SIG-M5 (cell line): ENCODE measurements at places on chromosomes 11 and 22.

DNA sequence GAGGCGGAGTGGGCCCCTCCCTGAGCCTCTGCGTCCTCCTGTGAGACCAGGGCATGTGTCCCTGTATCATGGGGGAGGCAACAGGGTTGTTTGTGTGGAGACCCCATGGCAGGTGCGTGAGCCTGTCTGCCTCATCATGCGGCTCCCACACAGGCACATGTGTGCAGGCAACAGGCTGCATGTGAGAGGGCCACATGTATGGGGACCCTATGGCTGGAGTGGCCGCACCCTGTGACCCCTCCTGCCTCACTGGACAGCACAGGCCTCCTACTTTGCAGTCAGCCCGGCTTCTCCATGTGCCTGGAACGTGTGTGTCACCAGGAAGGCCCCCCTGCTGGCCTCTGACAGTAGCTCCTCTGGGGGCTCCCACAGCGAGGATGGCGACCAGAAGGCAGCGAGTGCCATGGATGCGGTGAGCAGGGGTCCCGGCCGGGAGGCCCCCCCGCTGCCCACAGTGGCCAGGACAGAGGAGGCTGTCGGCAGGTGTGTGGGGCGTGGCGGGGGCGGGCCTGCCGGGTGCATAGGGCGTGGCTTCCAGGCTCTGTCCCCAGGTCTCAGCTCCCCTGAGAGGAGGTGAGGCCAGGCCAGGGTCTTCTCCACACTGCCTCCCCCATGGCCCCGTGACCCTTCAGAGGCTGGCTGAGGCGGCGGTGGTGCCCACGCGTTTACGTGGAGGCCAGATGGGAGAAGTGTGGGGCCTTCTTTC lies 34.1 kb downstream of the SBF1 start:
- no peak for DNase-seq

DNA sequence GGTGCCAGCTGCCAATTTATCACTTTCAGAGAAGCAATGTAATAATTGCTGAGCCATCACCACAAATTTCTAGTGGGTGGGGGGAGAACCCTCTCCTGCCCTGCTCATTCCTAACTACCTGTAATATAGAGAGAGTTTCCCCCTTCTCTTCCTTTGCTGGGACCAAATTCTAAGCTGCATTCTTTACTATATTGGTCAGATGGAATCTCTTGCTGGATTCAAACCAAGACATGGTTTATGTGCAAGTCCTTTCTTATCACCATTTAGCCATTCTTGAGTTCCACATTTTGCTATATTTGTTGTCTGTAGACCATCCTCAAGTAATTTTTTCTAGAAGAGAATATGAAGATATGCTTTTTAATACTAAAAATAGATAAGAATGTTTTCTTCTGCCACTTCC lies 452.1 kb downstream of the MN1 start:
- no peak for DNase-seq

DNA sequence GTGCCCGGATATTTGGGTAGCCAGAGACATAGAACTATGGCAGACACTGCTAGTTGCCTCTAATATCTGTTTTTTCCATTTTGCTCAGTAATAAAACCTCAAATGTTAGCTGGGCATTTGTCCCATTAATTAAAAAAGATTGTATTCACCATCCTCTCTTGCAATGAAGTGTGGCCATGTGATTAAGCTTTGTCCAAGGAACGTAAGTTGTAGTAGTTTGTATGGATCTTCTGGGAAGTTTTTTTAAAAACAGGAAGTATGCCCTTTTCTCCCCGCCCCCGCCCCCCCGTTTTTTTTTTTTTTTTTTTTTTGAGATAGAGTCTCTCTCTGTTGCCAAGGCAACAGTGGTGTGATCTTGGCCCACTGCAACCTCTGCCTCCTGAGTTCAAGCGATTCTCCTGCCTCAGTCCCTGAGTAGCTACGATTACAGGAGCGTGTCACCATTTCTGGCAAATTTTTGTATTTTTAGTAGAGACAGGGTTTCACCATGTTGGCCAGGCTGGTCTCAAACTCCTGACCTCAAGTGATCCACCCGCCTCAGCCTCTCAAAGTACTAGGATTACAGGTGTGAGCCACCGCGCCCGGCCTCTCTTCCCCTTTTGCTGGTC lies 1.7 kb upstream of the TMEM135 start:
- no peak for DNase-seq

DNA sequence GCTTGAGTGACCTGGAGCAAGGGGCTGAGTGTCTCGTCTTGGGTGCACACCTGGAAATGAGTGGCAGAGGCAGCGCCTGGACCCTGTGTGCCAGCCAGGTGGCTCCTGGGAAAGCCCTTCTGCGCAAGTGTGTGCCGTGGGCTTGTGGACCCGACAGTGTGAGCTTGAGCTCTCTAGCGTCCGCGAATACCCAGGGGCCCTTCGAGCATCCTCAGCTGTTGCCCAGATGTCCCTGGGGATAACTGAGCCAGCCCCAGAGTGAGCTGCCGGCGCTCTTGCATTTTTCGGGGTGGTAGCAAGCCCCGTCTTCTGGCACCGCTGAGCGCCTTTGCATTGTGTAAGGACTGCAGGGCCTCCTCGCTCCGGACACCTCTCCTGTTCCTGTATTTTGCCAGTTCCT lies 399.2 kb downstream of the TBC1D22A start:
- DNase-seq, result no peak

GRCh38 chr11:2123628-2123960 lies 15.6 kb downstream of the IGF2 start:
- no peak for DNase-seq

DNA sequence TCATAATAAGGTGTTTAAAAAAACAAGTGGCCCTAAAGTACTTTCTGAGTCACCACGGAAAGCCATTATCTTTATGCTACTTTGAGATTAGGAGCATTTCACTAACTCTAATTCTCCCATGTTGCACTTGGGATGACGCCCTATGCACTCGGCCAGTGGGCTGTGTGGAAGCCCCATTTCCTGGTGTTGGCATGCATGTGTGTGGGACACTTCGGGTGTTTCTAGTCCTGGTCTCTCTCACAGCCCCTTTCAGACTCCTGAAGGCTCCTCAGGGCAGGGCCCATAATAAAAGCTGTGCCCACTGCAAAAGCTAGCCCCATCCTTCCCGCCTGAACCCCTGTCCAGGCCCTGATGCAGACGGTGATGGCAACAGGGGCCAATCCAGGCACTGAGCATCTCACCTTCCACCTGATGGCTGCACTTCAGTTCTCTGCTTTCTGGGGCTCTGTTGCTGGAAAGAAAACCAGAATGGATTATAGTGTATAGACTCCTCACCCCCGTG lies 14.9 kb upstream of the FXYD2 start:
- no peak for DNase-seq

DNA sequence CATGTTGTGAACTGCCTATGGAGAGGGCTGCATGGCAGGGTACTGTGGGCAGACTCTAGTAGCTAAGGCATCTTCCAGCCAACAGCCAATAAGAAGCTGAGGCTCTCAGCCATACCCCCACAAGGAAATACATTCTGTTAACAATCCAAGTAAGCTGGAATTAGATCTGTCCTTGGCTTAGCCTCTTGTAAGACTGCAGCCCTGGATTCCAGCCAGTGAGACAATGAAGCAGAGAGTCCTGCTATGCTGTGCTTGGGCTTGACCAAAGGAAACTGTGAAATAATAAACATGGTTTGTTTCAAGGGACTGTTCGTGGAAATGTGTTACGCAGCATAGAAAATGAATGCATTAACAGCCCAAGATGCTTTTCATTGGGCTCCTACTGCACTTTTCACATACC lies 1097.4 kb upstream of the CCDC90B start:
- DNase-seq, result no peak
